ENCODE measurements at places on chromosomes 16 and 17. TPM values are rescaled to one million over a fixed set of nuclear protein-coding genes. Genes with fewer than 3 reads are reported as not detected.

CD300H gene
- total RNA-seq: not detected

TP53TG3B gene
- not detected for total RNA-seq

GRCh38 chr17:4843321-4844000 is 10.3 kb downstream of the MINK1 start:
- no peak for DNase-seq

GRCh38 chr16:12971241-12971640 is 69.8 kb downstream of the SHISA9 start:
- DNase-seq: no peak
